Nephron progenitor cell (in vitro differentiated cells): ENCODE measurements at places on chromosomes 5 and 9.

GRCh38 chr5:138725153-138725817 is 27.9 kb upstream of the CTNNA1 start:
- H3K4me1 ChIP-seq: peaks cover 53% of the 10 kb centered on the region
- peak overlapping the region; percentile 33 for H3K4me3 ChIP-seq
- peak overlapping the region; percentile 98 for H3K27ac ChIP-seq
- H3K27me3 ChIP-seq: peaks cover 9% of the 10 kb centered on the region
- H3K36me3 ChIP-seq: no peaks in the 10 kb centered on the region

DNA sequence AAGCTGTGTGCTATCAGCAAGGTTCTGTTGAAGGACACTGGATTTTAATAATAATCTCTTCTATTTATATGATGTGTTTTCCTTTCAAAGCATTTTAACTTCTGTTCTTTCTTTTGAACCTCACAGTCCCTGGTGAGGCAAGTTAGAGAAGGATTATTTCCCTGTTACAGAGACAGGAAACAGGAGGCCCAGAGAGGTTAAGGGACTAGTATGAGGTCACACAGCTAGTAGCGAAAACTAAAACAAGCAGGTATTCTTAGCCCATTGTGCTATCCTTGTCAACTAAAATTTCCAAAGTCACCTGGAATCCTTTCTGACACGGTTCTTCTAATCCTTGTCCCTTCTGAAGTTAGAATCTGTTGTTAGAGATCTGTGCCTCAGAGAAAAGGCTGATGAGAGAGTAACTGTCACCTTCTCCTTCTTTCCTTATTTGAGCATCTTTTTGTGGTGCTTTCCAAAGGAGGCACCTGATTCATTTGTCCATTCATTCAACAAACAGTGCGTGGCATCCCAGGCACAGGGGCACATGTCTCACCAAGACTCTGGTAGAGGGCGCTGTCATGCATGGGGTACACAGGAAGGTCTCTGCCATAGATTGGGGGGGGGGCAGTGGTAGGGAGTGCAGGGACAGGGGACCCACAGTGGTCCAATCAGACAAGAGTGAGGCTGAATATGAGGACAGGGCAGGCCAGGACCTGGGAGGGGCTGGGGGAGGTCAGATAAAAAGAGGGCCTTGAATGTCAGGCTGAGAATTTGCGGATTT is 61.5 kb downstream of the CRB2 start:
- no peak overlapping the region for H3K4me3 ChIP-seq
- peaks cover 8% of the 10 kb centered on the region for H3K27me3 ChIP-seq
- no peak for DNase-seq

GRCh38 chr5:10591966-10592365 is 28.1 kb downstream of the ANKRD33B start:
- H3K36me3 ChIP-seq: no peaks in the 10 kb centered on the region
- DNase-seq: no peak
- no peak overlapping the region for H3K4me3 ChIP-seq

GRCh38 chr9:89139455-89139854 is 39.2 kb downstream of the SHC3 start:
- H3K4me1 ChIP-seq: no peaks in the 10 kb centered on the region
- peaks cover 3% of the 10 kb centered on the region for H3K27me3 ChIP-seq
- H3K27ac ChIP-seq: no peak overlapping the region
- no peaks in the 10 kb centered on the region for H3K36me3 ChIP-seq
- H3K4me3 ChIP-seq: no peak overlapping the region

GRCh38 chr9:34898846-34899245 is 59.2 kb upstream of the PHF24 start:
- no peak overlapping the region for H3K4me3 ChIP-seq
- DNase-seq: no peak
- H3K4me1 ChIP-seq: no peaks in the 10 kb centered on the region
- H3K27me3 ChIP-seq: peaks cover 71% of the 10 kb centered on the region
- H3K27ac ChIP-seq: no peak overlapping the region
- no peaks in the 10 kb centered on the region for H3K36me3 ChIP-seq

DNA sequence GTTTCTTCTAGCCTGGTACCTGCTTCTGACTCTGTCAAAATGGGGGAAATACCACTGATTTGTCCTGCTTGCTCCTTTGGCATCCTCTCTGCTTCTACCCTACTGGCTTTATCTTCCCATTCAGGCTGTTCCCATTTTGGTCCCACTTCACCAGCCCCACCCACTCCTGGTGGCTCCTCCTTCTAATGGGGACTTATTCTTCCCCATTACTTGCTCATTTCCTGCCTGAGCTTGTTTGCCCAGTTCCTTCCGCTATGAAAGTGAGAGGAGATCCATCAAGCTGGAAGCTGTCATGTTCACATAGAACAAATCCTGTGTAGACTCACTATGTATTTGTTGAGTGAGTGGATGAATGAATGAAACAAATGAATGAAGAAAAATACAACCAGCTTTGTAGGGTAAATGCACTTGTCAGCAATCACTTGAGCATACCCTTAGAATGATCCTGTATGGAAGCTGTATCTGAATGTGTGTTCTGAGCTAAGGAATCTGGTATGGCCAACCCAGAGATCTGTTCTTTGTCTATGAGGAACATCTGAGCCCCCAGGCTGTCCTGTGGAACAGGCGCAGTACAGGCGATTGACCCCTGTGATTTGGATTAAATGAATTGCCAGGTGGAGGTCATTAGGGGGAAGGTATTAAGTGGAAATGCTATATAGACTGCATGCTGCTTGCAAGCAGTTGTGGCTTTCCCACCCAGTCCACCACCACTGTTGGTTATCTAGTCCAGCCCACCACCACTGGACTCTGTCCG is 89.5 kb downstream of the APBA1 start:
- peaks cover 10% of the 10 kb centered on the region for H3K4me1 ChIP-seq
- H3K27ac ChIP-seq: no peak overlapping the region
- peaks cover 21% of the 10 kb centered on the region for H3K27me3 ChIP-seq
- H3K36me3 ChIP-seq: no peaks in the 10 kb centered on the region
- no peak for DNase-seq
- H3K4me3 ChIP-seq: no peak overlapping the region

DNA sequence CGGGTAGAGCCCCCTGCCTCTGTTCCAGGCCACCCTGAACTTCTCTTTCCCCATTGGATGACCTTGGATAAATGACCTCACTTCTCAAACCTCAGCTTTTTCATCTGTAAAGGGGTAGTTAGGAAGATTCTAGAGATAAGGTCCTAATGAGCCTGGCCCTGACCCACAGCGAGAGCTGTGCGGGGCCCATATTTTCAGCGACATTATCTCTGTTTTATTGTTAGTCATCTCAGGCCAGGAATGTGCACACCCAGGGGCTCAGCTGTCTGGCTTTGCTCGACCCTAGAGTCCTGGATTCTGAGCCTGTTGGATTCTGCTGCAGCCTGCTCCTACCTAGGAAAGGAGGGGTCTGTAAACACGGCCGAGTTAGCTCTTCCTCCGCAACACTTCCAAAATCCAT is 81.2 kb upstream of the LMX1B start:
- H3K4me1 ChIP-seq: peaks cover 96% of the 10 kb centered on the region
- DNase-seq: no peak
- H3K27ac ChIP-seq: no peak overlapping the region
- H3K36me3 ChIP-seq: no peaks in the 10 kb centered on the region

DNA sequence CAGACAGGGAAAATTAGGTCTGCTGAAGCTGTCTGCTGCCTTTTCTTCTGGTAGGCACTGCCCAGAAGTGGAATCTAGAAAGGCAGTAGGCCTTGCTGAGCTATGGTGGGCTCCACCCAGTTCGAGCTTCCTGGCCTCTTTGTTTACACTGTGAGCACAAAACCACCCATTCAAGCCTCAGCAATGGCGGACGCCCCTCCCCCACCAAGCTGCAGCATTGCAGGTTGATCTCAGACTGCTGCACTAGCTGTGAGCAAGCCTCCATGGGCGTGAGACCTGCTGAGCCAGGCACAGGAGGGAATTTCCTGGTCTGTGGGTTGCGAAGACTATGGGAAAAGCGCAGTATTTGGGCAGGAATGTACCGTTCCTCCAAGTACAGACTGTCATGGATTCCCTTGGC is 18.5 kb downstream of the AGTPBP1 start:
- H3K36me3 ChIP-seq: peaks cover 79% of the 10 kb centered on the region
- H3K4me3 ChIP-seq: no peak overlapping the region
- DNase-seq: no peak

DNA sequence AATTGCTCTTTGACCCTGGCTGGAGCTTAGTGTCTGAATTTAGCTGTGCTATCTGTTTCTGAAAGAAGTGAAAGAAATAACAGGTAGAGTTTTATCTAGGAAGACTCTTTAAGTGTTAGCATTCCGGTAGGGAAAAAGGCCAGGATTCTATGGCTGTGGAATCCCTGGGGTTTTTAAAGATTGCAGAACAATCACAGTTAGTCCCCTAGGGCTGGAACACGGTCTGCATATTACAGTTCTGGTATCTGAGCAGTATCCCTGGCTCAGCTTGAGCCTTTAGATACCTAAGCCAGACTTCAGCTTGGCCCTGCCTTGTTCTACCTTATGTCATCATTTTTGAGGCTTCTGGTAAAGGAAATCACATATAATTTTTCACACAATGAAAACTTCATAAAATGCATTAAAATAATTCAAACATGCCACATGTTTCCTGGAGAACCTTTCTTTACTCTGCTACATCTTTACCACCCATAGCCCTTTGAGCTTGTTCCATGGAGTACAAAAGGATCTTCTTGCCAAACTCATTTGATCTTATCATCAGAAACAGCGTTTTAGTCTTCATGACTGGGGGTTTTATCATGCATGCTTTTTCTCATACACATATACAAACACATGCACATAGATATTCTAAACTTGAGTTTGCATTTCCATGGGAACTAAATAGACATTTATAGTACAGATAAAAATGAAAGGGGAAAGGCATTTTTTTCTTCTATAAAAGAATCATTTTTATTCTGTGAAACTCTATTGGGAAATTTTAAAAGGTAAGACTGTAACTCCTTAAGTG is 410.8 kb downstream of the CETN3 start:
- no peaks in the 10 kb centered on the region for H3K27me3 ChIP-seq
- no peak overlapping the region for H3K27ac ChIP-seq
- H3K4me1 ChIP-seq: no peaks in the 10 kb centered on the region
- DNase-seq: no peak

GRCh38 chr5:180411948-180412347 is 58.8 kb upstream of the GFPT2 start:
- H3K4me3 ChIP-seq: no peak overlapping the region
- DNase-seq: no peak
- H3K36me3 ChIP-seq: no peaks in the 10 kb centered on the region
- H3K27me3 ChIP-seq: peaks cover 5% of the 10 kb centered on the region
- H3K4me1 ChIP-seq: no peaks in the 10 kb centered on the region
- H3K27ac ChIP-seq: no peak overlapping the region

DNA sequence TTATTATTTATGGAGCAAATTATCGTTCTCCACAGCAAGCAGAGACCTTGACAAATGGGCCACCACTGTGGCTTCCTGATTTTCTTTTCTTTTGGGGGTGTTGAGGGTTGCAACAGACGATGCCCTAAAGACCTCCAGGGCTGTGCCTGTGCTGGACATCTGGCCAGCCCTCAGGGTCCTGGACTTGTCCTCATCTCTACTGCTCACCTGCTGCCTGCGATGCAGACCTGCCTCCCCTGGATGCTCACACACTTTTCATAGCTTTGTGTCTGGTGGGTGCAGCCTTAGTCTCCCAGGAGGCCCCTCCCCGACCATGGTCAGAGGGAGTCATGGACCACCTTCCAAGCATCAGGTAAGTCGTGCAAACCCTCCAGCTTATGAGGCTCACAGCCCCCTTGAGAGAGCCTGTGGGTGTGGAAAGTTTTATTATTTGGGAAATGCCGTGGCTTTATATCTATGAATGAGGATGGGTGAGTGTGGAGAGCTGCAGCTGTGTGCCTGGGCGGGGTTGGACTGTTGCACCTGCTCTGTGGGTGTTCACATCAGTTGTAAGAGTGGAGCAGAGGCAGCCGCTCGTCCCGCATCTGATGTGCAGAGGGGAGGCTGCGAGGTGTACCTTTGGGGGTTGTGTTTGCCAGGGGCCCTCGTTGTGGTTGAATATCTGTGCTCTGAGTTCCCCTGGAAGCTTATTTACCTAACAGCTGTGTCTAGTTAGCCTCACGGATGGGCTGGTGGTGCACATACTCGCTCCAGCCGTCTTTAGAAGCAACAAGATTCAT is 126.3 kb upstream of the IRX4 start:
- H3K27ac ChIP-seq: no peak overlapping the region
- H3K4me1 ChIP-seq: peaks cover 32% of the 10 kb centered on the region

GRCh38 chr9:121708768-121709488 is 57.5 kb downstream of the DAB2IP start:
- no peak for DNase-seq
- H3K36me3 ChIP-seq: peaks cover 20% of the 10 kb centered on the region
- no peak overlapping the region for H3K27ac ChIP-seq

DNA sequence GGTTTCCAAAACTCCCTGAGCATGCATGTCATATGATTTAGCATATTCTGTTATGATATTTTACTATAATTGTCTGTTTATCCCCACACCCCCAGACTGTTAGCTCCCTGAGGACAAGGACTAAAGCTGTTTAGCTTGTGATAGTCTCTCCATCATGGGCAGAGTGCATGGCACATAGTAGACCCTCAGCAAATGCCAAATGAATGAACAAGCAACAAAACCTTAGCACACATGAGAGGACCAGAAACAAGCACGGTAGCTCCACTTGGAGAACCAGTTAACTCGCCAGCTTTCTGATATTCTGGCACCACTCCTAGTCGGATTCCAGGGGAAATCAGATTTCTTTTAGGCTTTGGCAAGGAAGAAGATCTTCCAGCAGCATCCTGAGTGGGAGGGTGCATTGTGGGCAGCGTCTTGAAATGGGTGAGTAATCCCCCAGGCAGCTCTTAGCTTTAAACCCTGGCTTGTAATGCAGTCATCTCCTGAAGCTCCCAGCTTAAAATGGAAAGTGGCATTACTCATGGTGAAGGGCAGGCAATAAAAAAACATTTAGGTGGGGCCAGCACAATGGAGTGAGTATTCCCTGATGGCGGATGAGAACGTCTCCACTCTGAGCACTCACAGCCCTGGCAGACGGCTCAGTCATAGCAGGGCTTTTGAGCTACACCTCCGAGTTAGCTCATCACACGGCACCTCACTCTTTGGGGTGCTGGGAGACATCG is 41.1 kb downstream of the FGF1 start:
- DNase-seq: no peak
- peaks cover 53% of the 10 kb centered on the region for H3K4me1 ChIP-seq
- H3K27me3 ChIP-seq: peaks cover 5% of the 10 kb centered on the region
- H3K4me3 ChIP-seq: no peak overlapping the region
- H3K27ac ChIP-seq: peak overlapping the region; percentile 26

DNA sequence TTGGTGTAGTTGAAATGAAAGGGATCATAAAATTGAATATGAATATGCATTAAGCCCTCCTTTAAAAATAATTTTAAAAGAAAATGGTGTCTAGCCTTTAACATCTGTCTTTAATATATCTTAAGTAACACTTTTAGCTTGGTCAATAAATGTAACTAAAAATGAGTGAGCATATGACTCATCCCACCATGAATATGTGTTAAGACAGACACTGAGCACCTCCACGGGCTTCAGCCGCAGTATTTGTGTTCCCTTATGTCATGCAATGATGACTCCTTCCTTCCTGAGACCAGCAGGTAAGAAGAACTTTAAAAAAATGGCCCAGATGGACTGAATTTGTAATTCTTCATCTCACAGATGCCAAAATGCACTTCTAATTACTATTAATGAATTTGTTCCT is 563.2 kb downstream of the NR2F1-AS1 start:
- no peak overlapping the region for H3K27ac ChIP-seq
- H3K4me3 ChIP-seq: no peak overlapping the region
- no peaks in the 10 kb centered on the region for H3K27me3 ChIP-seq
- peaks cover 5% of the 10 kb centered on the region for H3K36me3 ChIP-seq

- no peaks in the 10 kb centered on the region for H3K36me3 ChIP-seq
- DNase-seq: no peak
- peaks cover 4% of the 10 kb centered on the region for H3K27me3 ChIP-seq
- no peaks in the 10 kb centered on the region for H3K4me1 ChIP-seq
- no peak overlapping the region for H3K27ac ChIP-seq
Observed at GRCh38 chr5:115322729-115323128, 26.3 kb upstream of the CCDC112 start.
